ENCODE measurements at places on chromosomes 6 and 20.

- peak; percentile 92 for DNase-seq
Observed at GRCh38 chr6:29965873-29966601, 23.7 kb downstream of the HLA-A start.

GRCh38 chr6:54846857-54847674 is 495 bp downstream of the FAM83B start:
- peak; percentile 42 for DNase-seq

- peak; percentile 76 for DNase-seq
Observed at GRCh38 chr6:16154904-16155303, 26.0 kb downstream of the MYLIP start.

DNA sequence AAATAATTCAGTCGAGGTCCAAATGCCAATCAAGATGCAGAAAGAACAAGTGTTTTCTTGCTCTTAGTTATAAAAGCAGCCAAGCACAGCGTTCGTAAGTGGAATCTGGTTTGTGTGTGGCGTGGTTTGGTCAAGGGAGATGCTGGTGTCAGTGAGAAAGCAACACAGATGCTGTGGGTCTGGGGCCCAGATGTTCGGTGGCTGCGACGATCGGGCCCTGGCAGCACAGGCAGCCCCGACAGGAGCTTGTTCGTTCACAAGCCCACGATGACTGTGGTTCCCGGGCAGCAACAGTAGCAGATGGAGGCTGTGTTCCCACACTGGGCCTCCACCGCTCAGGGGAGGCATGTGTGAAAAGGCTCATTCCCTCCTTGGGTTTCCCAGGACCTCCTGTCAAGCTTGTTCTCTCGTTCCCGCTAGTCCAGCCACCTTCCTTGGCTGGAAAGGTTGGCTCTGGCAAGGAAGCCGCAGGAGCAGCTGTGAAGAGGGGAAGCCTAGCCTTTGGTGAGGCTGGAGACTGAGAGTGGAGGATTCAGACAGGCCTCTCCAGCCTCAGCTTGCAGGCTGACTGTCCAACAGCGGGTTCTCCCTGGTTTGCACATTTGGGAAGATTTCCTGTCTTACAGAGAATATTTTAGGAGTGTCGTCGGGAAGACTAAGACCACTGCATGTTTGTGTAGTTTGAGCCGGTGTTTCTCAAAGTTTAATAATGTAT is 304.7 kb downstream of the QKI start:
- DNase-seq: no peak

DNA sequence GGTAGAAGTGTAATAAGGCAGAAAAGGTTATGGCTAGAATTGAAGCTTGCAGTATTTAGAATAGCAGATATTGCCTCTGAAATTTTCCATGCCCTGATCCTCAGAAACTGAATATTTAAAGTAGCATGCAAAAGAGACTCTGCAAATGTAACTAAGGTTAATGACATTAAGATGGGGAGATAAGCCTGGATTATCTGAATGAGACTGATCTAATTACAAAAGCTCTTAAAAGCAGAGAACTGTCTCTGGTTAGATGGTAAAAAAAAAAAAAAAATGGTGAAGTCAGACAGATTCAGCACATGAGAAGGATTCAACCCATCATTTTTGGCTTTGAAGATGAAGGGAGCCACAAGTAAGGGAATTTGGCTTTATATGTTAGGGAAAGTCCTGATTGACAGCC is 503.7 kb upstream of the IRAK1BP1 start:
- no peak for DNase-seq

- no peak for DNase-seq
Observed at GRCh38 chr20:38991814-38992704, 29.9 kb downstream of the DHX35 start.

GRCh38 chr6:30849903-30850651 is 34.2 kb upstream of the DDR1 start:
- no peak for DNase-seq

DNA sequence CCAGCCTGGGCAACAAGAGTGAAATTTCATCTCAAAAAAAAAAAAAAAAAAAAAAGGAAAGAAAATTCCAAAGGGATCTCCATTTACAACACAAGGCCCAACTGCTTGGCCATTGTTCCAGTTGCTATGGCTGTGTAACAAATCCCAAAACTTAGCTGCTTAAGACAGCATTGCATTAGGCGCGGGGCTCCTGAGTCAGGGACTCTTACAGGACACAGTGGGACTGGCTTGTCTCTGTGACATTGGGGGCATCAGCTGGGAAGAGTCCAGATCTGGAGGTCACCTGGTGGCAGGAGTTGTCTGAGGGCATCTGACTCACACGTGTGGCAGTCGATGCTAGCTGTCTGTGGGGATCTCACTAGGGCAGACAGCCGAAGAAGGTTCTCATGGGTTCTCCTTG is 35.6 kb downstream of the TTLL9 start:
- no peak for DNase-seq

GRCh38 chr6:122511193-122511924 is 39.8 kb upstream of the SERINC1 start:
- DNase-seq: no peak

DNA sequence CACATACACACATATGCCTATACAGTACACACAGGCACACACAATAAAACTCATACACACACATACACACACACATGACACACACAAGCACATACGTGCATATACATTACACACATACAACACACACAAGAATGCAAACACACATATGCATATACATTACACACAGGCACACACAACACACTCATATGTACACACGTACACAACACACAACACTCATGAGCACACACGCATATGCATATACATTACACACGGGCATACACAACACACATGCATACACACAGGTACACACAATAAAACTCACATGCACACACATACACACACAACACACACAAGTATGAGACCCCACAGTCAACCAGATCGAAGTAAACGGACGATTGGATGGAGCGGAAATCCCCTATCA is 238.2 kb downstream of the ERMARD start:
- no peak for DNase-seq

- DNase-seq: peak; percentile 58
Observed at GRCh38 chr20:10673176-10673841, 490 bp downstream of the JAG1 start.

DNA sequence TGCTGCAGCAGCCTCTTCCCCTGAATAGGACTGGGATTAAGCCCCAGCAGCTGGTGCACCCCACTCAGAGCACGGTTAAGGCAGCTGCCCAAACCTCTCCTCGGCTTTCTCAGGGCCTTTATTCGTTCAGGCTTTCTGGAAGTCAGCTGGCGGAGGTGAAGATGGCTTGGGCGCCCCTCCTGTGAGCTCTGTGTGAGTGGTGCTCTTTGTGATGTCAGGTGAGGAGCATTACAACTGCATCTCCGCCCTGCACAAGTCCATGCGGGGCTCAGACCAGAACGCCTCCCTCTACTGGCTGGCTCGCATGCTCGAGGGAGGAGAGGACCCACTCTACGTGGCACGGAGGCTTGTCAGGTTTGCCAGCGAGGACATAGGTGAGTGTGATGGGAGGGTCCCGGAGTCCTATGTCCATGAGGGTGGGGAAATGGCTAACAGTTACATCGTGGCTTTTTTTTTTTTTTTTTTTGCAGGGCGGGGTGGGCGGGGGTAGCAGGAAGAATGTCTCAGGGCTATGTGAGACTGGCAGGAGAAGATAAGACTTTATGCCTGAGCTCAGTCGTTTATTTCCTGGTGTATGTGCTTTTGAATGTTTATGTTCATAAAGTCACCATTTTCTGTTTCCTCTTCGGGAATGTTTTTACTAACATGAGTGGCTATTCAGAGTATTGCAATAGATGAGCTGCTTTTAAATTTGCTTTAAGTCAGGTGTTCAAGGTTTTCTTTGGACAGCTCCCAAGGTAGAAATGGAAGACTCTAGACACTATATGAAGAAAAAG is 18.2 kb downstream of the WRNIP1 start:
- no peak for DNase-seq

GRCh38 chr6:40626886-40627285 is 39.7 kb upstream of the LRFN2 start:
- DNase-seq: no peak

GRCh38 chr6:1127129-1127528 is 184.8 kb upstream of the FOXQ1 start:
- DNase-seq: no peak

DNA sequence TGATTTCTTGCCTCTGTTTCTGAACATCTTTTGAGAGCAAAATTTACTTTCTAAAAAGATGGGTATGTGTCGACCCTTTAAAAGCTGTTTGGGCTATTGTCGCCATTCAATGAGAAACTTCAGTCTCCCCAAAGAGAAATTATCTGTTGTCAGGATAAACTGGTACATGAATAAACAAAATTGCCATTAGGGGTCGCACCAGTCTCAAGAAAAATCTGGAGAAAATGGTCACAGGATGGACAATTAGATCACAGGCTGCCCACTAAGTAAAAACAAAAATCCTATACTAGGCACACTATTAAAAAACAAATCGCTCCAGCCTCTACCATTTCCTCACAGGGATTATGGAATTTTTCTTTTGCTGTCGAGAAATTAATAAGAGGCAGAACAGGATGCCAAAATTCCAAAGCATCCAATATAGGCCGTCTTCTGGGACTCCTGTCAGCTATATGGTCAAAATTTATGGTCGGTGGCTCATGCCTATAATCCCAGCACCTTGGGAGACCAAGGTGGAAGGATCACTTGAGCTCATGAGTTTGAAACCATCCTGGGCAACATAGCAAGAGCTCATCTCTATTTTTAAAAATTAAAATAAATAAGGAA is 5.5 kb upstream of the HLA-E start:
- no peak for DNase-seq

- no peak for DNase-seq
Observed at GRCh38 chr6:154721460-154721859, 11.8 kb upstream of the SCAF8 start.

DNA sequence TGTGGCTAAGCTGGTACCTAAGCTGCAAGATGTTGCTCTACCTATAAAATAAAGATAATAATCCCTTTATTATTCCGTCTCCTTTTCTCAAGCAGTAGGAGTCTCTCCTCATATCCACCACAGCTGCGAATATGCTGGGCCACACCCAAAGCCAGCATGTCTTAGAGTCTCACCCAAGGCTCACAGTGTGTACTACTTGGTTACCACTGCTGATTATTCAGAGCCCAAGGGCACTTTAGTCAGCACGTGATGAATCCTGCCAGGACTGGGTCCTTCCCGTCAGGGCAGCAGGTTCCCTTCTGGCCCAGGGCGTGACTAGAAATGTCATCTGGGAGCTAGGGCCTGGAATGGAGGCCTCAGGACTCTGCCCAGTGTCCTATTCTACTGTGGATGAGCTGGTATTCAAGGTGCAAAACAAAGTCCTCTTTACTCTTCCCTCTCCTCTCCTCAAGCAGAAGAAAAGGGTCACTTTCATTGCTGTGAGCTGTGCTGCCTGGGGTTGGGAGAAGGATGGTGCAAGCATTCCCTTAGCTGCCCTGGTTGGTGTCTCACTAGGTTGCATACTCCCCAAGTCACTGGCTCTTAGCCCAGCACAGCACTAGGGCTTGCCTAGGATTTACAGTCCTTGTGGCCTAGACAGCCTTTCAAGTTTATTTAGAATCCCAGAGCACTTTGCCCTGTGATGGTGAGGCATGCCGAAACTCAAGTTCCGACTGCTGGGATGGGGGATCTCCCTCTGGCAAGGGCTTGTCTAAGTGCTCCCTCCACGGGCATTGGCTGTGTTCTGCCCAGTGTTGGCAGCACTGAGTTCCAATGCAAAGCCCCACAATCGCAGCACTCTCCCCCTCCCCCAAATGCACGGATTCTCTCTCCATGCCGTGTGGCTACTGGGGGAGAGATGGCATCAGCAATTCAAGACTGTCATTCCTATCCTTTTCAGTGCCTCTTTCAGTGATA is 320.2 kb downstream of the BTBD9 start:
- DNase-seq: no peak
